ENCODE measurements at places on chromosomes 7 and 10. TPM values are rescaled to one million over a fixed set of nuclear protein-coding genes. Genes with fewer than 3 reads are reported as not detected.

Gene OR2A12
- not detected for total RNA-seq

Gene BLNK
- 1.0 TPM for total RNA-seq

Gene EPHA1
- 1.2 TPM for total RNA-seq

Gene NEURL1
- not detected for total RNA-seq

Gene AKAP9
- 39.2 TPM for total RNA-seq

Gene HHEX
- 0.19 TPM for total RNA-seq

Gene MYH16
- total RNA-seq = not detected

Gene CALHM3
- not detected for total RNA-seq

Gene CDK13
- 50.2 TPM for total RNA-seq

Gene SUN3
- 0.22 TPM for total RNA-seq
